ENCODE measurements at places on chromosomes 13 and 19.

DNA sequence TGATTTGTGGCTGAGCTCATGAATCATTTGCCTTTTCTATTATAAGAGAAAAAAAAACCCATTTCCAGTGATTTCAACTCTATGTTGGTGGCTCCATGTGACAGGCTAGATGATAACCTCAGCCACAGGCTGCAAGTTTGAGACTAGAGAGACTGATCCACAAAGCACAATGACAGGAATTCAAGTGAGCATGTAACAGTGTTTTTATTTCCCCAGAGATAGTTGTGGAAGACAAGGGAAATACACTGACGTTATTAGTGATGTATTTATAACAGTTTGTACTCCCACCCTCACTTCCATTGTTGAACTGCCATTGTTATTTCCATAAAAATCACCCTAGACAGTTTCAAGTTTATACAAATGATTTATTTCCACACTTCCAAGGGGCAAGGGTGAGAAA is 27.9 kb upstream of the EDNRB start:
- no peak for DNase-seq

DNA sequence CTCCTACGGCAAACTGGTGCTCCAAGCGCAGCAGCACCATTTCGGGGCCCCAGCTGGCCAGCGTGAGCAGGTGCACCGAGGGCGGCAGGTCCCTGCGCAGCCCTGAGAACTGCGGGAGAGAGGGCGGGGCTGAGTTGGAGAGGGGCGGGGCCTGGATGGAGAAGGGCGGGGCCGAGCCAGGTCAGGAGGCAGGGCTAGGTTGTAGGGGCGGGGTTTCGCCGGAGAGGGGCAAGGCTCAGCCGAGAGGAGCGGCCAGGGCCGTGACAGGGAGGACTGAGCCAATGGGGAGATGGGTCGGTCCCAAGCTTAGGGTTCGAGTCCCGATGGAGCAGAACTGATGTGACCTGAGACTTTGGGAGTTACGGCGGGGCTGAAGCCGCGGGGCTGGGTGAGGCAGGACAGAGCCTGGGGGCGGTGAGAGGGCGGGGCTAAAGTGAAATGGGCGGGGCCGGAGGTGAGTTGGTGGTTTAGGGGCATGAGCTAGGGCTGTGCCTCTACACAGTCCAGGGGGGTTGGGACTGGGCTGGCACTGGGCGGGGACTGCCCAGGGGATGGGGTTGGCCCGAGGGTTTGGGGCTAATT is 19.0 kb downstream of the MAN2B1 start:
- DNase-seq = no peak

DNA sequence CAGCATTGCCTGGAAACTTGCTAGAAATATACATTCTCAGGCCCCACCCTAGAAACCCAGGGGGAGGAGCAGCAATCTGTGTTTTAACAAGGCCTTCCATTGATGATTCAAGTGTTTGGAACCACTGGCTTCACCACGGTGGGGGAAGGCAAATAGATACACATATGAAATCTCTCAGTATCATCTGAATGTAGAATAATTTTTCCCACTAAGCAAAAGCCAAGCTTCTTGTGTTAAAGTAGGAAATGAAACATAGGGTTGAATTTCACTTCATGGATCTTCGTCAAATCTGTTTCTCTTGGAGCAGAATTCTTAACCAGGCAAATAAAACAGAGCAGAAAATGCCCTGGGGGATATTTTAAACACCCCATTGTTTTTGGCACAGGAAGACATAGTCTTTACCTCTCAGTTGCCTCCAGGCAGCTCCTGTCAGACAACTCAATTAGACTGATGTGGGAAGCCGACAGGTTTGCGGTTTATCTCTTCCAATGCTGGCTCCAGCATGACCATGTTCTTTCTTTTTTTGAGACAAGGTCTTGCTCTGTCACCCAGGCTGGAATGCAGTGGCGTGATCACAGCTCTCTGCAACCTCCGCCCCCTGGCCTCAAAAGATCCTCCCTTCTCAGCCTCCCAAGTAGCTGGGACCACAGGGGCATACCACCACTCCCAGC is 213.0 kb downstream of the FOXO1 start:
- DNase-seq = no peak

DNA sequence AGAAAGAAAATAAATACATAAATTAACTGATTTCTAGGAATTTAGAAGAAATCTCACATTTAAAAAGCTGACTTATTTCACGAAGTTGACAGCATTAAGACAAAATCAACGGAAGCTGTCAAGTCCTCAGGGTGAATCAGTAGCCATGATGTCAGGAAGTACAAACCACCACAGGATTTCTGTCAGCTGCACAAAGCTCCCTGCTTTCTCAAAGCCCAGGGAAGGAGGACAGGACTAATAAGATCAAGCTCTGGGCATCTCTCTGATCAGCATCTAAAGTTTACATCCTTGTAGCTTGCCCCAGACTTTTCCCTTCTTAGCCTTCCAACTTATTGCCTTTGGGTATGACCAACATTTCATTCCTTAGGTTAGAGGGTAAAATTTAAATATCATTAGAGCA is 9.4 kb downstream of the DCT start:
- no peak for DNase-seq

GRCh38 chr19:7010722-7011593 is 10.3 kb downstream of the MBD3L2B start:
- DNase-seq = no peak

DNA sequence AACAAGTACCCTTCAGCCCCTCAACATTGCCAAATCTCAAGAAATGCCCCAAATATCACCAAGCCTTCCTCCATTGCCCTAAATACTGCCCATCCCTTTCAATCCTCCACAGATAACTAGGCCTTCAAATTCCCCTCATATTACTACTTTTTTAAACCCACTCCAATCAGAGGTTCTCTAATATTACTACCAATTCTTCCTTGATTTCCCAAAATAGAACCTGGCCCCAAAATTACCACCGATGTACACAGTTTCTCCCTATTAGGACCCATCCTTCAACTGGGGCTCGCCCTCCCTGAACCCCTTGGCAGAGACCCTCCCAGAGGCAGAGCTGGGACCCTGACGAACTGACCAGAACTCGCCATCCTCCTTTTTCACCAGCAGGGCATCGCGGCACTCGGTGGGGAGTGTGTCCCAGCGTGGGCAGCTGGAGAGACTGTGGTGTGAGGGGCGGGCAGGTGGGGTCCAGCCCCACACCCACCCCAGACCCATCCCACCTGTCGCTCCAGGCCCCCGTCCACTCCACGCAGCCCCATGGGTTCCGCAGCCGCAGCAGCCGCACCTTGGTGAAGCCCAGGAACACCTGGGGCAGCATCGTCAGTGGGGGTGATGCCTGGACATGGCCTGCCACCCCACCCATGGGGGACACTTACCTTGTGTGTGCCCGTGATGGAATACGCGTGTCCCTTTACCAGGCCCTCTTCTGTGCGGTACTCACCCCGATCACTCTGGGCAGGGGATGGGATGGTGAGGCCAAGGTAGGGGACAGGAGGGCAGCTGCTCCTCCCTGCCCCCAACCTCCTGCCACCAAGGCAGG is 6.1 kb downstream of the CAPN12 start:
- no peak for DNase-seq

DNA sequence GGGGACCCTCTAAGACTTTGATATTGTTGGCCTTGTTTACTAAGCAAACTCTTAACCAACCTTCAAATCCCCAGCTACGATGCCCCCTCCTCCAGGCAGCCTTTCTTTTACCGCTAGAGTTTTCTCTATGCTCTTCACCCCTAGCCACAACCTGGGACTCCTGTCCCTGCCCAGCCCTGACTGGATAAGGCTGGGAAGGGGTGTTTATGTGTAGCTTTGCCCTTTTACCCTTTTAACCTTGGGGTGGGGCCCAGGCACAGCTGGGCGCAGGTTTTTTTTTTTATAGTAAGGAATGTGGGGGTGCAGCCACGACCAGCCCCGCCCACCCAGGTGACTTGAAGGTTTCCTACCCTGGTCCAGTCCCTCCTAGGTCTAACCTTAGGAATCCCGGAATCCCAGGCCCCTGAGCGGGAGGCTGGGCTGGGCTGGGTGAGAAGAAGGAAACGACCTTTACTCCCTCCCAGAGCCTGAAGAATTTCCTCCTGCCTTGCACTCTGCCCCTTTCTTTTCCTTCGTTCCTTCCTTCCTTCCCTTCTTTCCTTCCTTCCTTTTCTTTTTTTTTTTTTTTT is 12.2 kb downstream of the TJP3 start:
- no peak for DNase-seq

- DNase-seq = no peak
Observed at GRCh38 chr13:48962281-48962680, 13.4 kb upstream of the FNDC3A start.

- no peak for DNase-seq
Observed at GRCh38 chr13:76019421-76020044, 383.4 kb downstream of the LMO7 start.

DNA sequence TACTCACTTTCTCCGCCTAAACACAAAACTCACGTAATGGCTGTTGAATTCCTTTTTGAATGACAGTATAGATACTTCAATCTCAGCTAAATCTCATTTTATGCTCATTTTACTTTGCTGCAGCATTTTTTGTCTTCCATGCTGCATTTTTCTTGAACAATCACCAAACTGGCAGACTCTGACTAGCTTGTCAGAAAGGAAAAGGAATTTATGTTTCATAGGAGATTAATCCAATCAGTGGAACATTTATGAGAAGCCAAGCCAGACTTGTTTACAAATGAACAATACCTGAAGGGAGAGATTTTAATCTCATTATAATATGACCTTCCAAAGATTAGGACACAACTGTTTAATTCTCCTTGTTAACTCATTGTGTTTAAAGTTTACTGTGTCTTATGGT is 1044.3 kb downstream of the DIAPH3 start:
- DNase-seq = no peak

- peak; percentile 60 for DNase-seq
Observed at GRCh38 chr19:1028062-1028926, 1.9 kb downstream of the CNN2 start.

DNA sequence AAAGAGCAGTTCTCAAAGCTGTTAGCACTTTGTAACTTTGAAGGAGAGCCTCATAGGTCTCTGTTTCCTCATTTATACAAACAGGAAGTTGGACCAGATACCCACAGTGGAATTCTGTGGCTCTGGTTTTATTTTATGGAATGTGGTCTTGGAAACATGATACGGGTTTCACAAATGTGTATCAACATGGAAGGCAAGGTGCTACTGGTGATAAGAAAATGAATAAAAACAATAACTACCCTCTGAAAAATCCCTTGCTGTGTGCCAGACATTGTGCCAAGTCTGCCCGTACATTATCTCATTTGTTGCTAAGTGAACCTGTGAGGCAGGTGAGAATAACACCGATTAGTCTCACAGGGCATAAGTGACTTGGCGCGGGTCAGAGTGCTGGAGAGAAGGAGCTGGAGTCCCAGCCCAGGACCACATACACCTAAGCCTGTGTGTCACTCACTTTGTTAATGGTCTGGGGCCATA is 45.0 kb upstream of the RNF113B start:
- DNase-seq = no peak

GRCh38 chr19:2607712-2608601 is 94.5 kb downstream of the GNG7 start:
- DNase-seq = peak; percentile 76

GRCh38 chr19:1411255-1412191 is 4.1 kb downstream of the DAZAP1 start:
- DNase-seq = peak; percentile 31

GRCh38 chr19:46124638-46125115 is at the start of gene IGFL3:
TSS of gene IGFL3 (minus strand) at chr19:46124688. CDS start at chr19:46124649, 39 bp downstream.
- DNase-seq = no peak

- no peak for DNase-seq
Observed at GRCh38 chr13:48652851-48653471, 768 bp upstream of the CYSLTR2 start.

DNA sequence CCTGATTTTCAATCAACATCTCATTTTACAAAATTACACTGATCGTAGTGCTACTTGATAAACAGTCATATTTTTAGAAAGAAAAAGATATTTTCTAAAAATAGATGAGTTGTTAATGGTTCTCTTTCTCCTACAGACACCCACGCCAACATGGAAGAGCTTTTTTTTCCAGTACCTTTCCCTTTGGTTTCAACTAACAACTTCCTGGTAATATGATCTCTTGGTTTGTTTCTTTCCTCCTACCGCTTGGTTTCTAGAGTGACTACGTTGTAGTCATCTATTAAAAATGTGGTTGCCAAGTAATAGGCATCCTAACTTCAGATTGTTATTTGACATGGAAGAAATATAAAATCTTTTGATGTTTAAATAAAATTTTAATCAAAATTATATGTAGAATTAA is 189.0 kb downstream of the LACC1 start:
- DNase-seq = no peak

DNA sequence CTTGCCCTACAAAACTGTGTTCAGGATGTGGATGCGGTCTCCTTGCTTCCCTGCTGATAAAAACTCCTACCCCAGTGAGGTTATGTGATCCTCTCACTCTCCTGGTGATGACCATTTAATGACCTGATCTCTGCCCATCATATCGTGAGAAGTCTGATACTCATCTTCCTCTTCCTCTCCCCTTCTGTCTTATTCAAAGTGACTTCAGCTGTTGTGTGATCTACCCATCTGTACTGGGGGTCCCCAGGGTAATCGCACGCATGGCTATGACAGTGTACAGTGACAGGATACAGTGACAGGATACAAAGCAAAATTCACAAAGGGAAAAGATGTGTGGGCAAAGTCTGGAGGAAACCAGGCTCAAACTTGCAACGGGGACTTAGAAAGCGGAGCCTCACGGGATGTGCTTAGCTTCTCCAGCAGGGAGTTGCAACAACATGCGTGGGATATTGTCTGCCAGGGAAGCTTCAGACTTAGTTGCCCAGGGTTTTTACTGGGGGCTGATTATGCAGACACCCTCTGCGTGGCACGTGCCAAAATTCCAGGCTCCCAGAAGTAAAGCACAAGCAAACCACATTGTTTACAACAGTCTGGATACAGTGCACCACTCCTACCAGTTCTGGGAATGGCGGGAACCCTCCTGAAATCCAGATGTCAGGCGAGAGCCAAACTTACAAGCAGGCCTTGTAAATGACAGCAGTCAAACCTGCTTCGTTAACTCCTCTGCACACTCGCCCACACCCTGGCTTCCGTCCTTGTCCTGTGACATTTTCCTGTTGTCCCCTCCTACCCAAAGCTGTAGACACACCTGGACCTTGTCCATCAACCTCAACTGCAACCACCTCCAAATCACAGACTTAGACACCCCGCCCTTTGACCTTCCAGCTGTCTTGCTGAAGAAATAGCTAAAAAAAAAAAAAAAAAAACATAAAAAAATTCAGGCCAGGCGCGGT is 18.0 kb upstream of the GARRE1 start:
- no peak for DNase-seq

Data from CD4-positive, alpha-beta T cell treated with Interleukin-15 for 4 hours (primary cell).